ENCODE measurements at places on chromosomes 13 and 19. TPM values are rescaled to one million over a fixed set of nuclear protein-coding genes. Genes with fewer than 3 reads are reported as not detected.

DNA sequence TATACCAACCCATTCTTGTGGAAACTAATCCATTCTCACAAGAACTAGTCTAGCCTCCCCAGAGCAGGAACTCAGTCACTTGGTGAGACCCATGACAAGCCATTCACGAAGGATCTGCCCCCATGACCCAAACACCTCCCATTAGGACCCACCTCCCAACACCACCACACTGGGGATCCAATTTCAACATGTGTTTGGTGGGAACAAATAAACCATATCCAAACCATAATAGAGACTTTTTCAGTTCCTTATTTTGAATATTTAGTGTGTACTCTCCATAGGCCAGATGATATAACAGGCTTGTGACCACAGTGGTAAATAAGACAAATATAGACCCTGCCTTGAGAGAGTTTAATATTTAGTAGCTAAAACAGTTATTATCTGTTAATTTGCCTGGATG lies 227.5 kb upstream of the SERP2 start:
- no peak for DNase-seq

- DNase-seq, result no peak
Observed at GRCh38 chr19:2484178-2484937, 8.4 kb downstream of the GADD45B start.

GRCh38 chr19:17245535-17245984 lies at the start of gene NR2F6:
Gene NR2F6, minus strand, starts transcription at chr19:17245919. Its CDS starts 699 bp downstream, at chr19:17245220.
- no peak for DNase-seq

DNA sequence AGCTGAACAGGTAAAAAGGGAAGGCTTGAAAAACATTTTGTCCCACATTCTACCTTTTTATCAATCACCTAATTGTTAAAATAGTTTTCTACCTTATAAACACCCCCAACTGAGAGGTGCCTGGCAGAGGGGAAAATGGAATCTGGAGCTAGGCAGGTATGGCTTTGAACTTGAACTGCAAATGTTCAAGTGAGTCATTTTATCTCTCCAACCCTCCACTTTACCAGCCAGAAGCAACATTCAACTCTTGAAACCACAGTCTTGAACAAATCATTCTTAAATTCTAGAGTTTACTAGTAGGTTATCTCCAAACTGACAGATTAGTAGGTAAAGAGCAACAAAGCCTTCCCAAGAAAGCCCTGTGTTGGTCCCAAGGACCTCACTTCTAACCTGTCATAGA lies 116.9 kb downstream of the ABCC4 start:
- DNase-seq, result no peak

GRCh38 chr19:28332886-28333285 lies 880.1 kb downstream of the UQCRFS1 start:
- no peak for DNase-seq

DNA sequence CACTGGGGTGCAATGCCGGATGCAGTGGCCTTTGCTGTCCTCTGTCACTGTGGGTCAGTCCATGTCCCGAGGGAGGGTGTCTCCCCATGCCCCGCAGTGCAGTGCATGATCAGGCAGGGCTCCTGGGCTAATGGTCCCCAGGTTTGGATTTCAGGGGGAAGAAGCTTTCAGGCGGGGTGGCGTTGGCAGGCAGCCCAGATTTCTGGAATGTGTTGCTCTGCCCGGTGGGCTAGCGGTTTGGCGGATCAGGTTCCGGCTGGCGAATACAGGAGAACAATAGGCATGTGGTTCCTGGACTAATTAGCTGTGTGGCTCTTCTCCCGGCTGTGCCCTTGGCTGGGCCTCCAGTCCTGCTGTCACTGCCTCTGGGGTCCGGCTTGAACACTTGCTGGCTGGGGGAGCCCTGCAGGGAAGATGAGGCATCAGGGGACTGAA lies 141.3 kb downstream of the FGF9 start:
- no peak for DNase-seq

- DNase-seq, result no peak
Observed at GRCh38 chr19:52742516-52742915, 7.7 kb upstream of the ZNF611 start.

GRCh38 chr13:45194081-45194939 lies 6.5 kb downstream of the KCTD4 start:
- peak; percentile 65 for DNase-seq

- no peak for DNase-seq
Observed at GRCh38 chr13:113596321-113597200, 12.0 kb downstream of the TFDP1 start.

- no peak for DNase-seq
Observed at GRCh38 chr13:110408286-110408685, 101.2 kb downstream of the COL4A2 start.

DNA sequence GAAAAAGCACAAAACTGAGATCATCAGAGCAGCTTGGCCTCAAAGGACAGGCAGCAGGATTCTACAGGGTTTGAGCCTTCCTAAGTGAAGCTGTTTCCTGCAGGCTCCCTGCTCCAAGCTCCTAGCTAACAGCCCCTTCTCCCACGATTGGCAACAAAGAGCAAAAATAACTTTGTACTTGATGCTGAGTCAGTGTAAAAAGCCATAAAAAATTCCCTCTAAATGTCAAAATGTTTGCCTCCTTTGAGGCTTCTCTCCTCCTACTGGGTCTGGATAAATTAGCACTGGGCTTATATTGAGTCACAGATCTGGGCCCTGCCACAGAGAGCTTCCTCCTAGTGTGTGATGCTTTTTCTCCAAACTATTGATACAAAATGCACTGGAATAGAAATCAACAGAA lies 153.3 kb downstream of the TNFRSF19 start:
- peak; percentile 68 for DNase-seq

GRCh38 chr19:4870025-4870700 lies 2.7 kb upstream of the PLIN3 start:
- peak; percentile 91 for DNase-seq

DNA sequence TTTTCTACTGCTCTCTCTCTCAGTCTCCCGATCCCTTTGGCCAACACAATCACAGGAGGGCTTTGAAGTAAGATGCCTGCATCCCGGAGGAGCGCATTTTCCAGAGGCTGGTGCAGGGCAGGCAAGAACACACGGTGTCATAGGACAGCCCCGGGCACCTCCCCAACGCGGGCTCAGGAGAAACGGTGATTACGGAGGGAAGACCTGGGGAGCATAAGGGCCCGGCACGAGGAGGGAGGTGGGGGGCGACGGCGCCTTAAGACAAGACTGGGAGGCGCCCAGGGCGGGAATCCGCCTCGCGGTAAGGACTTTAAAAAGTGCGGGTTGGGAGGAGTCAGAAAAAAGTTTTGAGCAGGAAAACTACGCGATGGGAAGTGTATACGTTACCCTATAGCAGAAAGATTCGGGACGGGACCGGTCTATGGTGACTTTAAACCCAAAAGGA lies 18.7 kb upstream of the ZNF888 start:
- peak; percentile 23 for DNase-seq

GRCh38 chr13:32317716-32318465 lies 2.6 kb downstream of the BRCA2 start:
- no peak for DNase-seq

GRCh38 chr13:36997716-36998427 lies 1.3 kb downstream of the ALG5 start:
- no peak for DNase-seq

- DNase-seq, result no peak
Observed at GRCh38 chr19:18332917-18333530, 7.4 kb upstream of the PGPEP1 start.

GRCh38 chr13:110382229-110382628 lies 75.1 kb downstream of the COL4A2 start:
- DNase-seq, result peak; percentile 91

DNA sequence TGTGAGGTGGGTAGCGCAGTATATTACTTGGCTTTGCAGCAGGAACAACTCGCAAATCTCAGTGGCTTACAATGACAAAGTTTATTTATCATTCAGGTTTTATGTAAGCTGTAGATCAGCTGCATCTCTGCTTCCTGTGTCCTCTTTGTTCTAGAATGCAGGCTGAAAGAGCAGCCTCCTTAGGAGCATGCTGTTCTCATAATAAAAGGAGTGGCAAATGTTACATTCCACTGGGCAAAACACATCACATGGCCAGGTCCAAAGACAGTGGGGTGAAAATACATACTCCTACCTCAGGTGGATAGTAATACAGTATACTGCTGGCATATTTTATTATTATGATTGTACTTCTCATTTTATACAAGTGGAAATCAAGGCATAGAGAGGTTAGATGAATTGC lies 1.2 kb upstream of the CSNK1A1L start:
- no peak for DNase-seq

GRCh38 chr19:33453265-33453664 lies 68.3 kb downstream of the PEPD start:
- DNase-seq, result no peak

DNA sequence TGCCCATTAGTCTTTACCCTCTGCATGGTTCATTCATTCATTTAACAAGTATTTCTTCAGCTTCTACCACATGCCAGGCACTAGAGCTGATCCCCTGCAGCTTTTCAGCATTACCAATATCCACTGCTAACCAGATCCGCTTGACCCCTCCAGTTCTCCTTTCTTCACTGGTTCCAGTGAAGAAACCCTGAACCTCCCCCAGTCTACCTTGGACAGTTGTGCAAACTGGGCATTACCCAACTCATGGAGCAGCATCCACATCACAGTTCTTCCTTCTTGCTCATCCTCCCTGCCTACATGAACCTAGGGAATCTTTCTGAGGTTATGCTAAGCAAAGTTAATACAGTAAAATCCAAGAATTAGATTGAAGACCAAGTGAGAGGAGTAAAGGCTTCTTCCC lies 78.7 kb upstream of the SERP2 start:
- DNase-seq, result no peak

- DNase-seq, result peak; percentile 15
Observed at GRCh38 chr13:71922194-71922593, 55.2 kb upstream of the DACH1 start.

- DNase-seq, result no peak
Observed at GRCh38 chr13:84470528-84470927, 588.3 kb upstream of the SLITRK1 start.

DNA sequence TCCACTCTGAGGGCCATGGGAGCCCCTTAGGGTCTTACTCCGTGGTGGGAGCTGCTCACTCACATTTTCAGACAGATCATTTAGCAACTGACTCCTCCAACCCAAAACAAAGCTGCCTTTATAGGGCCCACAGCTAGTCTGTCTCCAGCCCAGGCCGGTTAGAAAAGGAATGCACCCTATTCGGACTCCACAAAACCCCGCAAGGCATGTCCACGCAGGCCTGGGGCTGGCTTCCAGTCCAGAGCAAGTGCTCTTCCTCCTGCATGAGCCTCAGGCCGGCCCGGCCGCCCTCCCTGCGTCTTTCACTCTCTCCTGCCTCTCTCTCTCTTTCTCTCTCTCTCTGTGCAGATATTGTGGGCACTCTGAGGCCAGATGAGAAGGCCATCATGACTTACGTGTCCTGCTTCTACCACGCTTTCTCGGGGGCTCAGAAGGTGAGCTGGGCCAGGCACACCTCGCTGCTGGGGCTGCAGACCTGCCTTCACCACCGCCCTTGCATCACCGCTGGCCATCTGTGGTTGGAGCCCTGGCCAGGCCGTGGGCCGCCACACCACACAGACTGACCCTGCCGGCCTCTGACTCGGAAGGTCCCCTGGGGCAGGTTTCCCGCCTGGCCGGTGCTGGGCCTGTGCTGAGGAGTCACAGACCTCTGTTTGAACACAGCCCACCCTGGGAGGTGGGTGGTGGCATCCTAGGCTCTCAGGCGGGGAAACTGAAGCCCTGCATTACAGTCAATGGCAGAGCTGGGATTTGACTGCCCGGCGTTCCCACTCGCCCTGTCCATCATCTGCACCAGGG lies 33.1 kb downstream of the CAPN12 start:
- no peak for DNase-seq

DNA sequence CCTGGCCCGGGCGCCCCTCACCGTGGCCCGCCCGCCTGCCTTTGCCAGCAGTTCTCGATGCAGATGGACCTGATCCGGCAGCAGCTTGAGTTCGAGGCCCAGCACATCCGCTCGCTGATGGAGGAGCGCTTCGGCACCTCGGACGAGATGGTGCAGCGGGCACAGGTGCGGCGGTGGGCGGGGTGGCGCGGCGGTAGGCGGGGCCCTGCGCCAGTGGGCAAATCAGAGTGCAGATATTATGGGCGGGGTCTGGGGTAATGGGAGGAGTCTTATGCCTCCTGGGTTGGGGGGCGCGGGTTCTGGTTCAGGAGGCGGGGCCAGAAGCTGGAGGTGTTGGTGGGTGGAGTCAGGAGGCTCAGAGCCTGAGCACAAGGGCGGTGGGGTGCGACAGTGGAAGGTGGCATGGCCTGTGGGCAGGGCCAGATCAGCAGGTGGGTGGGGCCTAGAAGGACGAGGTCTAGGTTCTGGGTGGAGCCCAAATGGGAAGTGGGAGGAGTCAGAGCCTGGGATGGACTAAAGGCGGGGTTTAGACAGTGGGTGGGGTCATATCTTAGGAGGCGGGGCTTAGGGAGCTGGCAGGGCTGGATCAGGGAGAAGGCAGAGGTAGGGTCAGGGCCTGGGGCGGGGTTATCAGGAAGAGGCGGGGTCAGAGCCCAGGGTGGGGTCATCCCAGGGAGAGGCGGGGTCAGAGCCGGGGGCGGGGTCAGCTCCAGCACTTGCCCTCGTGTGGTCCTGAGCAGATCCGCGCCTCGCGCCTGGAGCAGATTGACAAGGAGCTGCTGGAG lies 5.6 kb downstream of the APC2 start:
- peak; percentile 55 for DNase-seq

DNA sequence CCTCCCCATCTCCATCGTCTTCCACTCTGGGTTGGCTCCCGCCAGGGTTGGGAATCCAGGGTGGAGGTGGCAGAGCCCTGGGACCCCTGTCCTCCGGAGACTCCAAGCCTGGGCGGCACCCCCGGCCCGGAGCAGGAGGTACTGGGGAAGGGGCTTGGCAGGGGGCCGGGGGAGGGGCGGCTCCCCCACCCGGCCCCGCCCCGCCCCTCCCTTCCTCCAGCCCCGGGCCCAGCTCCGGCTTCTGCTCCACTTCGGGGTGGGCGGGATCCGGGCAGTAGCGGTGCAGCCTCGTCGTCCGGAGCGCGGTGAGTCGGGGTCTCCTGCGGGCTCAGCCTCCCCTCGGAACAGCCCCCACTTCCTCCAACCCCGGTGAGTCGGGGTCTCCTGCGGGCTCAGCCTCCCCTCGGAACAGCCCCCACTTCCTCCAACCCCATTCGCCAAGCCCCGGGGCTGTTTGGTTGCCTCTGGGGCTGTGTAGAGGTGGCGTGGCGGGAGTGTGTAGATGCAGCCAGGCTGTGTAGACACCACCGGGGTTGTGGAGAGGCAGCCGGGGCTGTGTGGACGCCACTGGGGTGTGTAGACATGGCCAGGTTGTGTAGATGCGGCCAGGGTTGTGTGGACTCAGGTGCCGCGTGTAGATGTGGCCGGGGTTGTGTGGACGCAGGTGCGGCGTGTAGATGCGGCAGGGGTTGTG lies at the start of gene TMPRSS9:
TSS of gene TMPRSS9 (plus strand) at position 274 of the 694 bp plus-strand sequence. CDS start 29,521 bp downstream, outside the sequence.
- DNase-seq, result no peak

DHDH gene
- total RNA-seq, result 0.17 TPM

ZNF442 gene
- 5.1 TPM for total RNA-seq

TSHZ3 gene
- 17.3 TPM for total RNA-seq

AZU1 gene
- 0.17 TPM for total RNA-seq

ELANE gene
- total RNA-seq, result 0.51 TPM

CPAMD8 gene
- 0.51 TPM for total RNA-seq

KLK15 gene
- not detected for total RNA-seq

COL4A1 gene
- 34.0 TPM for total RNA-seq

KLF5 gene
- 0.83 TPM for total RNA-seq

FDX2 gene
- total RNA-seq, result 21.0 TPM

ADGRE3 gene
- total RNA-seq, result not detected
